ENCODE measurements at places on chromosomes 1 and 21. TPM values are rescaled to one million over a fixed set of nuclear protein-coding genes. Genes with fewer than 3 reads are reported as not detected.

The ALX3 gene
- polyA plus RNA-seq, result 0.15 TPM

The PCAT6 gene
- polyA plus RNA-seq, result 2.5 TPM

DNA sequence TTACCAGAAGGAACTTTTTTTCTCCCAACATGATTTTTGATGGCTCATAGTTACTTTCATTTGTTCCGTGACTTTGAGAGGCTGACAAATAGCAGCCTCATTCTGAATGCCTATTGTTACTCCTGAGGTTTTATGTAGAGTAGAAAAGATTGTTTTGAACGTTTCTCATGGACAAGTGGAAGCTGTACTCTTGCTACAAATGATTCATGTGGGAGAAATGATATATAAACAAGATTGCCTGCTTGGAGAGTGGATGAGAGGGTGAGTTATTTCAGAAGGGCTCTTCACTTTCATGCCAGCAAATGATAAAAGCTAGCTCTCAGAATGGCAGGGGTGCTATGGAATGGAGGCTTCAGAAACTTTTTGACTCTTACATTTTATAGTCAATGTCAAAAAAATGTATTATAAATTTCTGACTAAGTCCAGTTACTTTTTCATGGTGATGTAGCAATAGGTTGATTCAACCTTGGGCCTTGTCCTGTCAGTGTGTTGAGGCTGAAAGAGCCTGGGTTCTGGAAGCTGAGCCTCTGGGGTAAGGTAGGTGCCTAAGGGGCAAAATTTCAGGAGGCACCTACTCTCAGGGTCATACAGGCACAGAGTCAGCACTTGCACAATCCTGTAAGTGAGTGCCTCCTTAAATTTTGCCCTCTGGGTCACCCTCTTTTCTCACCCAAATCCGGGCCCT, 19.4 kb downstream of the JUN start:
- DNase-seq, result no peak

The FAM43B gene
- 0.37 TPM for polyA plus RNA-seq

The ERI3 gene
- polyA plus RNA-seq, result 46.4 TPM

- DNase-seq, result no peak
Observed at GRCh38 chr21:46662367-46662654, 26.8 kb downstream of the PRMT2 start.

GRCh38 chr21:25426580-25426979, 180.7 kb downstream of the MRPL39 start:
- DNase-seq, result no peak

DNA sequence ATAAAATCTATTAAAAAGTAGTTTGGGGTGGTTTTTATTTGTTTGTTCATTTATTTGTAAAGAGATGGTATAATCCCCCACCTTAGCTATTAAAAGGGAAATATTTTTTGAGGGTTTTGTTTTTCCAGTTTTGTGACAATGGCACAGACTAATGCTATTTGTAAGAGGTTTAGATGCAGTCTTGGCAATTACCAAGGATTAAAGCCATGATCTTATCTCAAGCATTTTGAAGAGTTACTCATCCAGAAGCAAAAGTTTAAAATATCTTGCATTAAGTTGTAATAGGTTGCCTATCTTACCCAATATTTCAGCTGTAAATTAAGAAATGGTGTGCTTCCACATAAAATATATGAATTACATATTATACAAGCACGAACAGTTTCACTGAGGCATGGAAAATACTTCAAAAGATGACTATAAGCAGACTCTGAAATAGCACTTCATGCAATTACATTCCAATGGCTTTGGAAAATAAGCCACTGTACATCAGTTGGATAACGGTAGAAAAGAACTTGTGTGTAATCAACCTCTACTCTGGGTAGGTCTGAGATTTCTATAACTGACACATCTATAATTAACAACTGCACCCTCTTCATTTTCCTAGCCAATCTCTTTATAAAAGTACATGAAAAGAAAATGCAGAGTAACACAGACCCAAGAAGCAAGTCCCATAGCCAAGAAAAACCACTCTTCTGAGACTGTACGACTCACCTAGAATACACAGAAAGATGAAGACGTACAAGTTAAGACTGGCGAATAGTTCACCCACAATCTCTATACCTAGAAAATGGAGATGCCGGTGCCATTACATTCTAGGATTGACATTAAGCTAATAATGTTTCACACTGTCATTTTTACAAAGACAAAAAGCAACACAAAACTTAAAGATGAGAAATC, 95.2 kb downstream of the PTPN14 start:
- DNase-seq, result no peak

The GJA8 gene
- polyA plus RNA-seq, result not detected

DNA sequence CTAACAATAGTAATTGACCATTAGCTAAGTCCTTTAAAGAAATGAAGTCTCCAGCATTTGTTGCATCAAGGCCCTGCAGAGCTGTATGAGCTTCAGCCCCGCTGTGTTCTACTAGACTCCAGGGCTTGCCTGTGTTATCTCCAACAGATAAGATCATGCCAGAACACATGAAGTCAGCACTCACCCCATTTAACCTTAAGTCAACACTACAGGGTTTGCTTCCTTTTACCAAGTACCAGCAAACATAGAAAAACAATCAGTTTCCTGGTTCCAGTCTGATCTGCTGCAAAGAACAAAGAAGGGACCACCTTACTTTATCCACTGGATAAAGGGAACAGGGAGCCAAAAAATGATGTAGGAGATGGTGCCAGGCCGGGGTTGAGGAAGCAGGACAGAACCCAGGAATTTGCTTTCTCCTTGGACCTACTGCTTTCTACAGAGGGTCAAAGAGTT, 41.3 kb upstream of the ENAH start:
- DNase-seq, result peak; percentile 49

- DNase-seq, result no peak
Observed at GRCh38 chr1:207268753-207269511, 52.5 kb upstream of the CD55 start.

DNA sequence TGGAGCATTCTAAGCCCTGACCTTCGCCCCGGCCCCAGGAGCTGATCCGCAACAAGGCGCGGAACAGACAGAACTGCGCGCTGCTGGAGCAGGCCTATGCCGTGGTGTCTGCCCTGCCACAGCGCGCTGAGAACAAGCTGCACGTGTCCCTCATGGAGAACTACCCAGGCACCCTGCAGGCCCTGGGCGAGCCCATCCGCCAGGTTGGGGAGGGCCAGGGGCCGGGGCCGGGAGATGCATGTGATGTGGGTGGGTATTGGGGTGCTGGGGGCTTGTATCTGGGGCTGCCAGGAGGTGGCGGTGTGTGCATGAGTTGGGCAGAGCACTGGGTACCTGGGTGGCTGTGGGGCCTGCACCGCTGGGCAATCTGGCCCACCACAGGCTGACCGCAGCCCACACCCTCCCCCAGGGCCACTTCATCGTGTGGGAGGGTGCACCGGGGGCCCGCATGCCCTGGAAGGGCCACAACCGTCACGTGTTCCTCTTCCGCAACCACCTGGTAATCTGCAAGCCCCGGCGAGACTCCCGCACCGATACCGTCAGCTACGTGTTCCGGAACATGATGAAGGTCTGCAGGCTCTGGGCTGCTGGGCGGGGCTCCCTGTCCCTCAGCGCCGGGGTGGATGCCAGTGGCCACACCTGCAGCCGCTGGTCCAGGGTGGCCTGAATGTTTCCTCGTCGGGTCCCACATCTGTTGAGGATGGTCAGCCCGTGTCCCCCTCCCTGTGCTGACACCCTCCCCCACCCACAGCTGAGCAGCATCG, 65.8 kb downstream of the TRIM11 start:
- DNase-seq, result no peak

GRCh38 chr1:45383191-45383590, 43.0 kb upstream of the MUTYH start:
- DNase-seq, result no peak

DNA sequence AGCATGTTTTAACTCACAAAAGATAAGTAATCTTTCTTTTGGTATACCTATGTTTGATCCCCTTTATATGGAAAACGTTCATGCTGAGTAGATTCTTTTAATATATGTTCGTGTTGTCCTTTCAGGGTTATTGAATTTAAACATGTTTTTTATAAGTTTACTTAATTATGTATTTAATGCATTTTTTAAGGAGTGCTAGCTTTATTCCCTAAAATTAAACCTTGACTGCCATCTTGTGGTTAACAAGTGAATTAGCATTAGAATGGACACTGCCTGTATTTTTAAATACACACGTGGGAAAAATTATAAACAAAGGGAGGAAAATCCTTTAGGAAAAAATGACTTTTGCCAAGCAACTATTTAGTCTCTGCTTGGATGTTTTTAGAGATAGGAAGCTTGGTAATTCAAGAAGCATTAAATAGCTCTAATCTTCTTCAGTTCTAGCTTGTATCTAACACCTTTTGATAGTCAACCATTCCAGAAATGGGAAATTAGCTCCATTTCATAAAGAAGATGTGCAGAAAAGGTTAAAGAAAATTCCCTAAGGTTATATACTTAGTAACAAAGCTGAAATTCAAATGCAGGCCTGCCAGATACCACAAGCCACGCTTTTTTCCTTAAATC, 43.0 kb downstream of the UBE2U start:
- DNase-seq, result no peak

The C1QC gene
- polyA plus RNA-seq, result 268 TPM

- DNase-seq, result peak; percentile 54
Observed at GRCh38 chr21:37153196-37153934, 80.3 kb downstream of the TTC3 start.

DNA sequence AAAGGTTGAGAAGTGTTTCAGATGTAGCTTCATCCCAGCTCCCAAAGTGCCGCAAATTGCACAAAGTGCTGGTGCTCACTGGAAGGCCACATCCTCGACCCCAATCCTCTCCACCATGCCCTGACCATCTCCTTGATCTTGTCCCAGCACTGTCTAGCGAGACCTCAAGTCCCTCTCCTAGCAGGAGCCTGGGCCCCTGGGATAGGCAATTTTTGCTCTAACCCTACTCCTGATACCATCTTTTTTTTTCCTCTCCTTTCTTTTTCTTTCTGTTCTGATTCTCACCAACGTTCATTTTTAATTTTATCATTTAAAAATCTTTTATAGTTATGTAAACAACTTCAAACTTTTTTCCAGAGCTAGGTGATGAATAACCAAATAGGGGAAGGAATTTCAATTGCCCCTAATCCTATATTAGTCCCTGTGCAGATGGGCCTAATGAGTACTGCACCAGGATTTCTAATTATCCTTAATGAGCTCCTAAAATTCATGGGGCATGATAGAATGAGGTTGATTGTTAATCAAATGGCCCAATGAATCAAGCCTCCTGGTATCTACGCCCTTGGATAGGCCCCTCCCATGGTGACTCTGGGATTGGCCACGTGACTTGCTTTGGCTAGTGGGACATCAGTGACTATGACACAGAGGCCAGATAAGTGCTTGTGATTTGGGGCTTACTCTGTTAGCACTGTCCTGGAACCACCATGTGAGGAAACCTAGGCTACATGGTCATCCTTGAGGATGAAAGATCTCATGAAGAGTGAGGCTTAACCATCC, 41.5 kb upstream of the TENT5B start:
- DNase-seq, result no peak

The CELA3A gene
- 2.0 TPM for polyA plus RNA-seq

DNA sequence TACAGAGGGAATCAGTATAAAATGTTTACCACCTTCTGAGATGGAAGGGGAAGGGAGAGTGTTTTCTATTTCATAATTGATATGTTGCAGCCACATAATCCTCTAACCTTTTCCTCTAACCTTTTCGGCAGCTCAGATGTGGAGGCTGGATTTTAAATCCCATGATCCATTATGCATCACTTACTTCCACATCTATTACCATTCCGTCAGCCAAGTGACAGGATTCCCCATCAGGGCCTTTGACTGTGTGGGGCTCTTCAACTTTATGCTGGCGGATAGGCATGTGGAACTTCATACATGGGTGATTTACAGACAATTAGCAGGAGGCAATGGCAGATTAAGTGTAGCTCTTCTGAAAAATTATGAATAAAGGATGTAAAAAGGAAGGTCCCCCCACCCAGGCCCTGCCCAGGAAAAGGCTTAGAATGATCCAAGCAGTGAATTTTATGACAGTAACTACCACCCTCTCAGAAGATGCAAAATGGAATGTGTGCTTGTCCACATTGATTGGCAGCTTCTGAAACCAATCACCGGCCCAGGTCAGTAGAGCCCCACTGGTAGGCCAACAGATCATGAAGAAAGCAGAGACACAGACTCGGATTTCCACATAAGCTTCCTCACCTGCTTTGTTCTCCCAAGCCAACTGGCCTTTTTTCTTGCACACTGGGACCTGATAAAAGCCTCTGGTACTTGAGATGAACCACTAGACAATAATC, 147.0 kb downstream of the ST6GALNAC5 start:
- no peak for DNase-seq

DNA sequence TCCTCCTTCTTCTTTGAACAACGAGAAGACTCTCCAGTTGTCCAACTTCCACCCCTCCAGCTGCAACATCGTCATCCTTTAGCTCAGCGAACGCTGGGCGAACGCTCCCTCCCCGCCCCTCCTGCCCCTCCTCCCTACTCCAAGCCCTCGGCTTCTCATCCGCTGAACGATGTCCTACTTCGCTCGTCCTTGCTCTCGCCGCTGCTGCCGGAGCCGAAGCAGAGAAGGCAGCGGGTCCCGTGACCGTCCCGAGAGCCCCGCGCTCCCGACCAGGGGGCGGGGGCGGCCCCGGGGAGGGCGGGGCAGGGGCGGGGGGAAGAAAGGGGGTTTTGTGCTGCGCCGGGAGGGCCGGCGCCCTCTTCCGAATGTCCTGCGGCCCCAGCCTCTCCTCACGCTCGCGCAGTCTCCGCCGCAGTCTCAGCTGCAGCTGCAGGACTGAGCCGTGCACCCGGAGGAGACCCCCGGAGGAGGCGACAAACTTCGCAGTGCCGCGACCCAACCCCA, at the start of gene BCAN:
Gene BCAN (plus strand): TSS at position 357 of the 504 bp plus-strand sequence. CDS start 3,938 bp downstream, outside the sequence.
- no peak for DNase-seq

DNA sequence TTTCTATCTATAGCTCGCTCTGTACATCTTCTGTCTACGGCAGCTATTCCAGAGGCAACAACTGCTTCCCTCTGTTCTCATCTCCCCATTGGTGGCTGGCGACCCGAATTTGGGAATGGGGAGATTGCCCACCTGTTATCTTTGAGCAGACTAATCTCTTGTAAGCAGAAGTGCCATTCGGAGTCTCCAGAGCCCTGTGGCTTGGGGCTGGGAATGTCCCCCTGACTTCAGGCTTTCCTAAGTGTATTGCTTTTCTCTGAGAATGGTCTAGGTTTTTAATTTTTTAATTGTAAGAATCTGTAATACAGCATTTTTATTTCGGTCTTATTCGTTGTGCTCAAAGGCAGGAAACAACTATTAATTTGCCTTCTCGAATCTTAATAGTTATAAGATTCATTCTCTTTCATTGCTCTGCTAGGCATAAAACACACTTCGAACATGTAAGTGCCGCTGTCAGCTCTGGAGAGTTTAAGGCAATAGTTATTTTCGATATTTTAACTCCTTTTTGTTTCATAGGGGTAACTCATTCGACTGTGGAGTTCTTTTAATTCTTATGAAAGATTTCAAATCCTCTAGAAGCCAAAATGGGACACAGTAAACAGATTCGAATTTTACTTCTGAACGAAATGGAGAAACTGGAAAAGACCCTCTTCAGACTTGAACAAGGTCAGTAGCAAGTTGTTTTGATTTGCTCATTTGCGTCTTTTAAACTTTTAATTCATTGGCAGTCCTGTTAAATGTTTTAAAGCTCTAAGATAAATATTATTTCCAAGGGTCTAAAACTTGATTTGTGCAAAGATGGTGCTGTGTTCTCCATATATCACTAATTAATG, 514 bp downstream of the AGL start:
- DNase-seq, result no peak
